Activated CD4-positive, alpha-beta T cell treated with anti-CD3 and anti-CD28 coated beads, Interleukin-2, amount 50 U/mL, for 16 hours (primary cell): ENCODE measurements at places on chromosomes 13 and 19.

DNA sequence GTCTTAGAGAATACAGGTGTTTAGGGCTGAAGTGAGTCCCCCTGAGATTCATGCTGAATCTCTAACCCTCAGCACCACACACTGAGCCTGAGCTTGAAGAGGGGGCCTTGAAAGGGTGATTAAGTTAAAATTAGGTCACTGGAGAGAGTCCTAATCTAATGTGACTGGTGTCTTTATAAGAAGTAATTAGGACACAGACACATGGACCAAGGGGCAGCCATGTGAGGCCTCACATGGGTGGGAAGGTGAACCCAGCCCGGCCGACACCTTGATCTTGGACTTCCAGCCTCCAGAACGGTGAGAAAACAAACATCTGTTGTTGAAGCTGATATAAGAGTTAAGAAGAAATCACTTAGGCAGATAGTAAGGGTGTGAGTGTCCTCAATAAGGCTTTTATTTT lies 7.1 kb upstream of the RAB20 start:
- DNase-seq, result no peak

GRCh38 chr13:23470790-23471614 lies 37.5 kb upstream of the SACS start:
- no peak for DNase-seq

DNA sequence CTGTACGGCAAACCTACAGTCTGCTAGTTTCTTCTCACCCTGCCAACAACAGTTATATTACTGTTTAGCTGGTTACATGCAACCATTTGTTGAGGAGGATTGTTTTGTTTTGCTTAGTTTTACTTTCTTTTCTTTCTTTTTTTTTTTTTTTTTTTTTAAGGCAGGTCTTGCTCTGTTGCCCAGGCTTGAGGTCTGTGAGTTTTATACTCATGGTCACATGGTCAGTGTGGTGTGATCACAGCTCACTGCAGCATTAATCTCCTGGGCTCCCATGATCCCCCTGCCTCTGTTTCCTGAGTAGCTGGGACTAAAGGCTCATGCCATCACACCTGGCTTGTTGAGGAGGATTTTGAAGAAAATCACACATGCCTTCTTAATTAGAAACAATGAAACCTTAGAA lies 505.6 kb downstream of the GPC5 start:
- DNase-seq, result no peak

DNA sequence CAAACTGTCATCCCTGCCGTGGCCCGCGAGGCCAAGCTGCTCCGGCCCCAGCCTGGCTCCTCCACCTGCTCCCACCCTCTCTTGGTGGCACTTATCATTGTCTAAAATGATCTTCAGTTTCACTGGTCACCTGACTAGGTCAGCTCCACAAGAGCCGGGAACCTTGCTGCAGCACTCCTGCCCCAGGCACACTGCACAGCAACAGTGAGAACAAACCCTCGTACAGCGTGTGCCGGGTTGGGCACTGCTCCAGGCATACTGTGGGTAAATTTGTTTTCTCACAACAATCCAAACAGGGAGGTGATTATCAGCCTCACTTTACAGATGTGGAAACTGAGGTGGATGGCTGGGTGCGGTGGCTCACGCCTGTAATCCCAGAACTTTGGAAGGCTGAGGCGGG lies 8.9 kb downstream of the DEDD2 start:
- DNase-seq, result no peak

- no peak for DNase-seq
Measured at GRCh38 chr19:49442354-49442753, 1.0 kb upstream of the SLC17A7 start.

GRCh38 chr13:85261757-85262346 lies 537.4 kb downstream of the SLITRK6 start:
- DNase-seq, result no peak

DNA sequence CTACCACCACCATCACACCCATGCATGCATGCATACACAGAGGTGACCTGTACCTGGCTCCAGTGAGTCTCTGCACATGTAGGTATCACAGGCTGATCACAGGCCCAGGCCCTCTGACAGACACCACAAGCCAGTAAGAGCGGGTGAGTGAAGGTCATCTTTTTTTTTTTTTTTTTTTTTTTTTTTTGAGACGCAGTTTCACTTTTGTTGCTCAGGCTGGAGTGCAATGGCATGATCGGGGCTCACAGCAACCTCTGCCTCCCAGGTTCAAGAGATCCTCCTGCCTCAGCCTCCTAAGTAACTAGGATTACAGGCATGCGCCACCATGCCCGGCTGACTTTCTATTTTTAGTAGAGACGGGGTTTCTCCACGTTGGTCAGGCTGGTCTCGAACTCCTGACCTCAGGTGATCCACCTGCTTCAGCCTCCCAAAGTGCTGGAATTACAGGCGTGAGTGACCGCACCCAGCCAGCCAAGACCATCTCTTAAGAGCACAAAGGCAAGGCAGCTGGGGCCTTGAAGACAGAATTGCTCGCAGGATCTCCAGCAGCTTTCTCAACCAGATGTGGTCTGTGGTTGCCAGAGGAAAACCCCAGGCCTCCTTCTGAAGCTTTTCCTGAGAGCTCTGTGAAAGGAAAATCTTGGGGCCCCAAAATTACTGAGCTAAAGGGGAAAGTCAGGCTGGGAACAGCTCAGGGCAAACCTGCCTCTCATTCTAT lies 3.2 kb upstream of the NKG7 start:
- peak; percentile 70 for DNase-seq

DNA sequence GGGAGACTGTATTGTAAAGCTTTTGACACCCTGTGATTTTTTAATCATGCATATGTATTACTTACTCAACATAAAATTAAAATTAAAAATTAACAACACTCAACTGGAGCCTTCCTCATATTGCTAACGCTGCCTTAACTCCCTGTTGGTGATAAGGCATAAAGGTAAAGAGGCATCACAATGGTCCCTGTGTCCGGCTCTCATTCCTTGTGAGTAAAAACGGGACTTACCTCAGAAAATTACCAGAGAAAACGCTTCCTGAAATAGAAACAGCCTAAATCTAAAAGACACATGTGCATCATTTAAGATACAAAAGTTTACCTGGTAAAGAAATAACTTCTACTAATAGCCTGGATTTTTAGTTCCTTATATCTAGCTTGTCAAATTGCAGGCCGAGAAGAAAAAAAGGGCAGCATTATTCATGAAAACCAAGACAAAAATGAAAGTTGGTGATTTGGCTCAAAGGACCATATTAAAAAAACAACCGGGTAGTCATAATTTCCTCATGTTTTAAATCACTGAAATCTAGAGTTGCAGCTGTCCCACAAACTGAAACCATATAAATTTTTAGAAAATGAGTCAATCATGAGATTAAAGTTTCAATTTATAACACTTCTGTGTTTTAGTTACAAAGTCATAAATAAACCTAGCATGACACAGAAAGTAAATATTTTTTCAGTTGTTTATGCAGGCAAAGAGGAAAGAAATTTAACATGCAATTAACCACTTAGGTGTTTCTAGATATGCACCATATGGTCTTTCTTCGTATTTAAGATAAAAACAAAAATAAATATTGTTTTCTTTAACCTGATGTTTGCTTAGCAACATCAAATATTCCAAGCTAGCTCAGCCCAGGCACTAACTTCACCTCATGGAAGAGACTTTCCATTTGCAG lies 94.7 kb downstream of the MIPEP start:
- DNase-seq, result peak; percentile 81

GRCh38 chr19:17998827-17999150 lies 9.2 kb upstream of the ARRDC2 start:
- no peak for DNase-seq
